Thyroid gland (tissue), 4 donors: ENCODE measurements at places on chromosomes 4 and X.

- no peak for DNase-seq
Observed at GRCh38 chr4:37465845-37466244, 220.3 kb downstream of the RELL1 start.

- no peak for DNase-seq
Observed at GRCh38 chr4:96120206-96120605, 280.3 kb downstream of the PDHA2 start.

GRCh38 chr4:13544606-13545393, 492 bp upstream of the NKX3-2 start:
- peak; percentile 41 for DNase-seq

DNA sequence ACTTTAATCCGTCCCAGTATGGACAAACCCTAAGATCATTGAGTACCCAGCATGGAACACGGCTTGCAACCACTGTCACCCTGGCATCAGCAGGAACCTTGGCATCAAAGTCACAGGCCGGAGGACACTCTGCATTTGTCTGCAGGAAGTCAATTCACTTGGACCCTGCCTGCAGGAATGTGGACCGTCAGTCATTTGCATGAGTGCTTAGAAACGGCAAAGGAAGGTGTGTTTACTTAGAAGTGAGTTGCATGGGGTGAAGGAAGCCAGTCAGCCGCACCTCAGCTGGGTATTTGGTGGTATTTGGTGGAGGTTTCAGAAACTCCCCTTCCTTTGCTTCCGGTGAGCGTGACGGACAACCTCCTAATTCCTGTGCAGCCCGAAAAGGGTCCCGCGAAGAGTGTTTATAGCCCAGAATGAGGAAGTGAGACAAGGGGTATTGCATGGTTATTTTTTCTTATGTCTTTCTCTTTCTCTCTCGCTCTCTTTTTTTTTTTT, 15.5 kb downstream of the P2RY8 start:
- no peak for DNase-seq

- DNase-seq: no peak
Observed at GRCh38 chrX:44042751-44043150, 69.6 kb upstream of the NDP start.
